Suppressor macrophage treated with lipopolysaccharide for 4 hours (primary cell): ENCODE measurements at places on chromosomes 3 and 15.

- DNase-seq, result no peak
These were observed 37.5 kb downstream of the CTDSPL start for GRCh38 chr3:37899101-37899707.

GRCh38 chr3:123385981-123386380 lies 62.9 kb downstream of the ADCY5 start:
- DNase-seq, result no peak

DNA sequence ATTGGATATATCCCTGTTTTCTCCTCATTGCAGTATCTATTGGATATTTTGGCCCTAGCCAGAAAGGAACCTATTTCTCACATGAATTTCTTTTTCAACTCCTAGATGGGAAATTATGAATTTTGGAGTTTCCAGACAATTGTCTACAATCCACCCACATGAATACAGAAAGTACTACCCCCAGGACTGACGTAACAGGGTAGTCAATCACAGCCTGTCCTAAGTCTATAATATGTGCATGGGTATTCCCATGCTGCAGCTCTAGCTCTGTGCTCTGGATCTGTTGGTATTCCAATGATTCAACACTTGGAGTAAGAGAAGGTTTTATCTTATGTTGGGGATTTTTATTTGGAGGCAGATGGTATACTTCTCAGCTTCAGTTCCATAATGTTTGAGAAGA lies 393.1 kb upstream of the ARRDC4 start:
- DNase-seq, result no peak

DNA sequence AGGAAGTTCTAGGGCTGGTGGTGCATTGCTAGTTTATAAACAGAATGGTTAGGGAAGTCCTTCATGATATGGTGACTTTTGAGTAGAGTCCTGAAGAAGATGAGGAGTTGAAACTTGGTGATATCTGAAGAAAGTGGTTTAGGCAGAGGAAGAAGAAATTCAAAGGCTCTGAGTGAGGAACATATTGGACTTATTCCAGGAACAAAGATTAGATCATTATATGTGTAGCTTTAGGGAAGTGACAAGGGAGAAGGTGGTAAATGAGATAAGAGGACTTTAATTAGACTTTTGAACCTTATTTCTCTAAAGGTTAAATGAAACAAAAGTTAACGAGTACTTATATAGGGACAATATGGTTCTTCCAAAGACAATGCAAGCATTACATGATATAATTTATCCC lies 286.7 kb downstream of the DOCK3 start:
- DNase-seq, result peak; percentile 18

DNA sequence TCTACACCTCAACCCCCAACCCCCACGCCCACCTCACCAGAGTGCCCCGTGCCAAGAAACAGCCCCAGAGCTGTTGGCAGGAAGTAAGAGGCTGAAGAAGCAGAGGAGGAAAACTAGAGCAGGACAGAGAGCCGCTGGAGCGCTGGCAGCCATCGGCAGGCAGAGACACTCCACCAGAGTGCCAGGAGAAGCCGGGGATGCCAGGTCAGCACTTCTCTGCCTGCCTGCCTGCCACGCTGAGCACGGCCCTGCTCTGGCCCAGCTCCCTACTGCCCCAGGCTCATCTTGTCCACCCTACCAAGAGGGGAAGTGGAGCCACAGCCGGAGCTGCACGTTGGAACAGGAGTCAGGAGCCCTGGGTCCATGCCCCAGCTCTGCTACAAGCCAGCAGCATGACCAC lies 29.7 kb downstream of the CACNA2D2 start:
- no peak for DNase-seq
